ENCODE measurements at places on chromosomes 3 and 15. TPM values are rescaled to one million over a fixed set of nuclear protein-coding genes. Genes with fewer than 3 reads are reported as not detected.

SST gene
- not detected for total RNA-seq

ITIH1 gene
- total RNA-seq: not detected

TM6SF1 gene
- 1.5 TPM for total RNA-seq

PLA2G4E gene
- total RNA-seq: not detected

BTLA gene
- 21.7 TPM for total RNA-seq

DUOX2 gene
- total RNA-seq: not detected

FSIP1 gene
- total RNA-seq: 0.32 TPM

SLC22A14 gene
- total RNA-seq: not detected

ATP8B4 gene
- 5.0 TPM for total RNA-seq

ZNF710 gene
- 34.9 TPM for total RNA-seq
